ENCODE measurements at places on chromosomes 12 and 14.
A peak's percentile ranks its signal among the peaks of the same experiment; 100 is the strongest.

- DNase-seq: no peak
These were observed 80.8 kb downstream of the ANO2 start for GRCh38 chr12:5864301-5864700.

GRCh38 chr12:47982311-47982710, 18.9 kb downstream of the TMEM106C start:
- DNase-seq: no peak

DNA sequence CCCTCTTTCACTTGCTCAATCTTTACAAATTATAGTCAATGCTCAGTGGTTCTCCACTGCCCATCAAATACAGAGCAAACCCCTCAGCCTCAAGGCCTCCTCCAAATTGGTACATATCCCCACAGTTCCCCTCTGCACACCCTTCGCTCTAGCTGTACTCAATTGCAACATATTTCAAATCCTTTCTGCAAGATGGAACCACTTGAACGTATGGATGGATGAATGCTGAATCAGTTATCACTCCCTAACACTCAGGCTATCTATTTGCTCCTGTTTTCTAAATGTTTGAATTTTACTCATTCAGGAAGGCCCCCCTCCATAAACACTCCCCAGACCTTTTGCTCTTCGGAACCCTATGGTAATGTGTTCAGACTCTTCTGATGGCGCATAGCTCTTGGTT, 24.5 kb downstream of the ATG14 start:
- DNase-seq: no peak

- DNase-seq: no peak
These were observed 8.3 kb upstream of the RNU6-7 start for GRCh38 chr14:32193532-32193931.

GRCh38 chr14:68919129-68919927, 59.8 kb downstream of the ACTN1 start:
- DNase-seq: no peak

DNA sequence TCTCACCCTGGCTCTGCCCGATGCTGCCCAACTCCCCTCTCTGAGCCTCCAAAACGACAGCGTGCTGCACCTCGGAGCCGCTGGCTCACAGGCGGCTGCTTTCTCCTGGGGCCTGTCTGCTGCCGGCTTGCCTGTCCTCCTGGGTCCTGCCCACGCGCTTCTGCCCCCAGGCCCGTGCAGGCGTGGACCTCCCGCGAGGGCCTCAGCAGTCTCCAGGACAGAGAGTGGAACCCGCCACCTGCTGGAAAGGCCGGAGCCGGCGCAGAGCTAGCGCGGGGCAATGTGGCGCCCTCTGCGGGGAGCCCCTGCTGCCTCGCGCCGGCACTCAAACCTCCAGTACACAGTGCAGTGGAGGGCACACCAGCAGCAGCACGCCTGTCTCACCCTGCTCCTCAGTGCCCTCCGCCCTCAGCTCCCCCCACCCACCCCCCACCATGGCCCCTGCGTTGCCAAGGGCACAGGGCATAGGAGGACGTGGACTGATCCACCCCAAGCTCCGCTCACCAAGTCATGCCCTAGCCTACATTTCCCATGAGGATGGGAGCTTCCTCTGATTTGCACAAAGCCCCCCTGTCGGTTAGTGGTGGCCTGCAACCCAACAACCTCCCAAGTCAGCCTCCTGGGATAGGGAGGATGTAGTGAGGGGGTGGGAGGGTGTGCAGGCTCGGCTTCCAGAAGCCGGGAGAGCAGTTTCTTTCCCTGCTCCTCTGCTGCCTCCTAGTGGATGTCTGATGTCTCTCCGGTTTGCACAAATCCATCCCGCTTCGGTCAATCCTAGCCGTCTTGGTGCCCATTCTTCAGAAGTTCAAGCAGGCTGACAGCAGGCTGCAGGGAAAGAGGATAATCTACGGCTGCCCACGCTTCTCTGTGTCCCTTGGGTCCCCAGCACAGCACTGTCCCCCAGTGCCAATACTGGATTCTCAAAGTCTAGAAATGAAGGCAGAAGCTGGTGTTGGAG, 25.2 kb downstream of the KRT8 start:
- peak; percentile 52 for DNase-seq

GRCh38 chr12:52063082-52063924, 6.5 kb upstream of the ATG101 start:
- no peak for DNase-seq

DNA sequence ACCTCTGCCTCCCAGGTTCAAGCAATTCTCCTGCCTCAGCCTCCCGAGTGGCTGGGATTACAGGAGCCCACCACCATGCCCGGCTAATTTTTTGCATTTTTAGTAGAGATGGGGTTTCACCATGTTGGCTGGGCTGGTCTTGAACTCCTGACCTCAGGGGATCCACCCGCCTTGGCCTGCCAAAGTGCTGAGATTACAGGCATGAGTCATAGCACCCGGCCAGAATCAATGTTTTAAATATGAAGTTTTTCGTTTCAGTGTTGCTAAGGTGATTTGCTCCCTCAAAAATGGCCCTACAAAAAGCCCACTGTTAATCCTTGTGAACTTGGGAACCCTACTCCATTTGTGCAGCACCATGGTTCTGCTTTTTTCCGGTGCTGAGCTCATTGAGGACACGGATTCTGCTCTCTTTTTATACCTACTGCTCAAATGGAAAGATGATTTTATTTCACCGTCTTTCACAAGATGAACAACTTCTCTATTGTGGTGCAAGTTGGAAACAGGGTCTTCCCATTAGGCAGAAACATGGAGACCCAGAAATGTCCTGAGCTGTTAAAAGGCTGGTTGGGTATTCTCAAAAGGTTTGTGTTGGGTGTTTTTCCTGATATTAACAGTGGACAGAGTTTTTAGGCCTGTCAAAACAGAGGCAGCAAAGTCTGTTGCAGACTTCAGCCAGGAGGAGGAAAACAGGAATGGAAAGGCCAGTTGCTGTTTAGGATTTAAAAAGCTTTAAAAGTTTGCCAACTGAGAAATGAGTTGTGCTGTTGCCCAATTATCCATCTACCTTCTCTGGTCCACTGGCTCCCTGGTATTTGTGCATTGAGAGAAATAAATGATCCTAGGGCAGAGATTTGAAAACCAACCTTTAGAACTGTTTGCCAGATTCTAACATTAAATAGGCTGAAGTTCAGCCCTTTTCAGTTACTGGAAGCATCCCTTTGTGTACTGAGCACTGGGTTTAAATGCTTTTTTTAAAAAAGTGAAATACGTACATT, 85.8 kb downstream of the ATP23 start:
- DNase-seq: no peak

DNA sequence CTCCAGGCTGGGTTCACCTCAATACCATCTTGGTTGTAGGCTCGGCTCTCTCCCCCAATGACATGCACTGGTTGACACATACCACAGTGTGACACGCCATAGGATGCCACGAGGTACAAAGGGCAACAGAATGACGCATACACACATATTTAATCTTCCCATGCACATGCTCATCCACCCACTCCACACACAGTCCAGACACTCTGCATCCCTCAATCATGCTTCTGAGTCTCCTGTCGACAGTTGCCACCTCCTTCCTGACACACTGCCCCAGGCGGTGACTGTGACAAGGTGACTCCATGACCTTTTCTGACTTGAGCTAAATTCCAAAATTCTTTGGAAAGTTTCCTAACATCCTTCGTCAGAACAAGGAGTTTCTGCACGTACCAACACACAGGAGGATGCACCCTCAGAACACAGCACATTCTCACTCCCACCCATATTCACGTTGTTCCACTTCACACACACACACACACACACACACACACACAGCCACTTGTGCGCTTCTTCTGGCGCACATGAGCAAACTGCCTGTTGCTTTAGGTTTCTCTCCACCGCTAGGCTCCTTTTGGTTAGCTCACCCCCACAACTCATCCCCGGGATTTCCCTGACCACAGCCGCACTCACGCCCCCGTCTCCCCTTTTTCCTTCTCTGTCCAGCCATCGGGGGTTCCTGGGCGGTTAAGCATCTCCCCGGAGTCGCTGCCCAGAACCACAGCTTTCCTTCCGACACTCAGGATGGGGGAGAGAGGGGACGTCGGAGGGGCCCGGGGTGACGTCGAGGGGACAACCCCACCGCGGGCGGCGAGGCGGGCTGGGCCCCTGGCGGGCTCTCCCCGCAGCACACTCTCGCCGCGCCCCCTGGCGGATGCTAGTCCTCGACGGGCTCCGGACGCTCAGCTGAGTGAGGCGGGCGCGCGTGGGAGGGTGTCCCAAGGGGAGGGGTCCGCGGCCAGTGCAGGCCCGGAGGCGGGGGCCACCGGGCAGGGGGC, 536 bp upstream of the WNT1 start:
- peak; percentile 63 for DNase-seq

DNA sequence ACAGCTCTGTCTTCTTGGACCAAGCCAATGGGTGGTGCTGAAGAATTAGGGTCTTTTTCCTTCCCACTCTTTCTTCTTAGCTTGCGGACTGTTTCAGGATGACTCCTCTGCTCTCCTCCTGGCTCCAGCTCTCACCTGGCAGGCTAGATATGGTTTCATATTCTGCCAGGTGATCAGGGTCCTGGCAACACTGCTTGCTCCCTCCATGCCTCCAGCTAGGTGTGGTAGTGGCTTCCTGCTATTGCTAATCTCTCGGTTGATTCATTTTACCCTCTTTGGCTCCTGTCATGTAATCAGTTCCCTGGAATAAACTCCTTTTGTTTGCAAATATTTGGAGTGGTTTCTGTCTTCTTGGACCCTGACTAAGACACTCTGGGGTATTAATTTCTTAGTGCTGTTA, 4.3 kb upstream of the GZMH start:
- DNase-seq: no peak

DNA sequence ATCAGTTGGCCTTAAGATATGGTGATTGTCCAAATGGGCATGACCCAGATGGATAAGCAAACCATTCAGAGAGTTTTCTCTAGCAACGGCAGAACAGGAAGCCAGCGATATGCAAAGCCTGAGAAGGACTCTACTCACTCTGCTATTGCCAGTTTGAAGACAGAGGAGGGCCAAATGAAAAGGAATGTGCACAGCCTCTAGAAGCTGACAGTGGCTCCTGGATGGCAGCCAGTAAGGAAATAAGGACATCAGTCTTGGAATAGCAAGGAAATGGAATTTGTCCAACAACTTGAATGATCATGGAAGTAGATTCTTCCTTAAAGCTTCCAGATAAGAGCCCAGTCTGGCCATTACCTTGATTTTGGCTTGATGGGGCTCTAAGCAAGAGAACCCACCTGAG, 60.0 kb downstream of the TMTC2 start:
- DNase-seq: no peak

DNA sequence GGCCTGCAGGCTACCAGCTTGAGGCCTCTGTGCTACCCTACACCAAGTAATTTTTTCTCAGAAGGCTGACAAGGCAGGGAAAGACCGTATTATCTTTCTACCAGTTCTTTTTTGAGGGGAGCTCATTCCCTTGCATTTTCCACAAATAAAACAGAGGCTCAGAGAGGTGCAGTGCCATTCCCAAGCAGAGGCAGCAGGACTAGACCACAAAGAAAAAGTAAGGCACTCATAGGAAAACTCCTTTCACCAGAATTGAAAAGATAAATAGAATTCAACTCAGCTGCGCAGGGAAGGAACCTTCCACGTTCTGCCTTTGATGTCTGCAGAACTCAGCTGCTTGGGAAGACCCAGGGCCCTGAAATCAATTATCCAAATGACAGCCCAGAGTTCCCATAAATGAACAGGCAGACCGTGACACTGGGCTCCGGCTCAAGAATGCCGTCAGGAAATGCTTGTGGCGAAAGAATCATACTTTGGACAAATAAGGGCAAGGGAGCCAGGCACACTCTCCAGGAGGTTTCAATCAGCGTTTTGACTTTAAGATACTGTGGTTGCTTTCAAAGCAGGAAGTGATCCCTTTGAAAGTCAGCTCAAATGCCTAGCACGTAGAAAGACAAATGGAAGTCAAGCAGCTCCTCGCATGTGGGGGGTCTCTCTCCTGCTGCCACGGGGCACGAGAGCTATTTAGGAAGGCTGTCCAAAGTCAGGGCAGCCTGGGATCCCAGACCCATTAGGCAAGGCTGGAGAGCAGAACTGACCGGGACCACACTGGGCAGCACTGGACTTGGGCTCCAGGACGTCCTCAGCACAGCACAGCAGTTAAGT, 14.0 kb downstream of the KCTD10 start:
- no peak for DNase-seq

DNA sequence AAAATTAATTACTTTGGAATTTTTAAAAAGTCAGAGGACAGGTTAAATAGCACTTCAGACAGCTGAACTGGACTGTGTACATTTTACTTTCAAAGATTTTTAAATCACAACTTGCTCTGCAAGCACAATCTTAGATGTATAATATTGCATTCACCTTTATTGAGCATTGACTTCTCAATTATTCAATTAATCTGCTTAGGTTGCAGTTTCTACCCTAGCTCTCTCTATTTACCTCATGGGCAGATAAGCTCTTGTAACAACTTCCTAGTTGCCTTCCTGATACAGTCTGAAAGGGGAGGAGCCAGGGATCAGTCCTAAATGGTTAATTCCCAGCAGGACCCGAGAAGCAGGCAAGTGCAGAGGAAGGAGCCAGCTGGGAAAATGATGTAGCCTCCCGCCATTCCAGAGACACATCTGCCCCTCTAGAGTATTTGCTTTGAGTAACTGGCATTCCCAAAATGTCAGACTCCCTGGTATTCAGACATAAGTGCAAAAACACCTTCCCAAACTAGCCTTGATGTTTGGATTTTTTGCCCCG, 302.8 kb downstream of the GALC start:
- no peak for DNase-seq

DNA sequence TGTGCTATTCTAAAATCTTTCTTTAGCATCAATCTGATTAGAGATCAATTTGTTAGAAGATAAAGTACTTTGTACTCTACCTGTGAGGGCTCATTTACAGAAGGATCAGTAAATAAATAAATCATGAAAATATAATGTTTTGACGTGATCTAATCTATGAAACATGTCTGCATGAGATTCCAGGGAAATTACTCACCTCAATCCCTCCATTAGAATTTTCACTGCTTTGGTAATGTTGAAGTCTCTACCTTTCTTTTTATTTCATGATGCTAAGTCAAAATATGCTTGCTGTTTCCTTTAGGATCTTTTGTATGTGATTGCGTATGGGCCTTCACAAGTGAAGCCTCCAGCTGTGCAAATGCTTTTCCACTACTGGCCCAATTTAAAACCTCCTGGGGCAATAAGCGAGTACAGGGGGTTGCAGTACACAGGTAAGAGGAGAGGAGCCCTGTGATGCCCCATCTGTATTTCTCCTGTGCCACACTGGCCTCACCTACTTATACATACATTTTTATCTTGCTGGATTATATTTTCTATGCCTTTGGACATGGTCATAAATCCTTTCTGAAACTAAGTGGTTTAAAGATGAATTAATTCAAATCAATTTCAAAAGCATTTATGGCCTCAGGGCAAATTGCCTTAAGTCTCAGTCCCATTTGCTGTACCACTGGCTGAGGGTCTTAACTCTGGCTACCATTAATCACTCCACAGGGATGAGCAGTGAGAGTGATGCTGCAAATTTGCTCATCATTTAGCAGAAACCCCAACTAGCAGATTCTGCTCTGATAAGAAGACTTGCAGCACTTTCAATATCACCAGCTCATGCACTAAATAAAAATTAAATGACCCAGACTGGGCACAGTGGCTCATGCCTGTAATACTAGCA, 66.4 kb downstream of the UNC79 start:
- DNase-seq: no peak

Measured in stimulated activated CD8-positive, alpha-beta memory T cell treated with anti-CD3 and anti-CD28 coated beads, Interleukin-4, amount 100 ng/mL, for 1 hour (primary cell).